Left kidney (tissue), 8 donors: ENCODE measurements at places on chromosomes 5 and 9. TPM values are rescaled to one million over a fixed set of nuclear protein-coding genes. Genes with fewer than 3 reads are reported as not detected.

LRRC19 gene
- polyA plus RNA-seq: 19.4 TPM

SPINK4 gene
- polyA plus RNA-seq: not detected

RAB3C gene
- 2.6 TPM for polyA plus RNA-seq

BHMT gene
- 348 TPM for polyA plus RNA-seq

CDKN2A gene
- 0.35 TPM for polyA plus RNA-seq

SCAI gene
- 17.1 TPM for polyA plus RNA-seq

HBEGF gene
- 7.9 TPM for polyA plus RNA-seq

PRPF4 gene
- 43.3 TPM for polyA plus RNA-seq

TEX48 gene
- polyA plus RNA-seq: not detected

ACTBL2 gene
- polyA plus RNA-seq: not detected

SVEP1 gene
- polyA plus RNA-seq: 6.2 TPM
